Hindlimb muscle (tissue), 1 donor: ENCODE measurements at places on chromosomes 2 and 18.

GRCh38 chr2:95388091-95388692, 14.3 kb upstream of the FAHD2A start:
- DNase-seq: no peak

DNA sequence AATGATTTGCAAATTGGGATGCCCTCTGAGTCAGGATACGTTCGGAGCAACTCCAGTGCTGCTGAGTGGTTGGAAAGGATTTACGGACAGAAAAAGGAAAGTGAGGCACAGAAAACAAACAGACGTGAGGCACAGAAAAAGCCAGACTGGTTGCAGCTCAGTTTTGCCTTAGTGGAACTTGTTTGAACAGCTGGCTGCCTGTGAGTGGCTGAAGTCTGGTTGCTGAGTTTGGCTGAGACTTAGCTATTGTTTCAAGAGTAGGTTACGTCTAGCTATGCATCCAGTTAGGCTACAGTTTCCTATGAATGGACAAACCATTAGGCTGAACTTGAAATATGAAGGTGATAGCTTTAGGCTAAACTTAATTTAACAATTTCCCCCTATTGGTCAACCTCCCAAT, 256.6 kb downstream of the VAPA start:
- no peak for DNase-seq

DNA sequence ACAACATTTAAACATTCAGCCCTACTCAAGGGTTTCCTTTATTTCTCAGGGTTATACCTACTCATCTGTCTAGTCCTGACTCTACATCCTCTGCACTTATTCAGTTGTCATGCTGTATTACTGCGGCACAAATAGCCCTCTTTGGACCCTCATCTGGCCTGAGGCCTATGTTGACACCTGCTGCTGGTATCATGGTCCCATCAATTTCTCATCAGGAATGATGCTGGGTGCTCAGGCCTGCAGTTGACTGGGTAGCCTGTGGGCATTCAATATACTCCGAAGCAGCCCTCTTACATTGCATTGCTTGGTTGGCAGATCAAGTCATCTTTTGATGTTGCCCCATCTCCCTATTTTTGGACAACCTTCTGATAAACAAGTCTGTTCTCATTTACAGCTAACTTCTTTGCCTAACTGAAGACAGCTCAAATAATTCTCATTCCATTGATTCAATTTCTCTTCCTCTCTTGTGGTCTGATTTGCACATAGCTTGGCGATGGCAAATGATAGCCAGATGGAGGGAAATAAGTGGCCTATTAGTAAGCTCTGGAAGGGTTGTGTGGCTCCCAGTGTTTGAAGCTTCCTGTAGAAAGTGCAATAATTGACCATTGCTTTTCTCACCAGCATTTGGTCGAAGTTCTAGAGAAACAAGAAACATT, 19.1 kb upstream of the MC4R start:
- no peak for DNase-seq

- no peak for DNase-seq
These were observed 221.1 kb downstream of the ANAPC1 start for GRCh38 chr2:111662771-111663470.

- peak; percentile 23 for DNase-seq
These were observed 8.6 kb upstream of the ZNF407 start for GRCh38 chr18:74589021-74589420.

- no peak for DNase-seq
These were observed 565.2 kb upstream of the ID2 start for GRCh38 chr2:8116661-8117060.

- DNase-seq: no peak
These were observed 7.8 kb downstream of the LOXHD1 start for GRCh38 chr18:46649071-46649862.

DNA sequence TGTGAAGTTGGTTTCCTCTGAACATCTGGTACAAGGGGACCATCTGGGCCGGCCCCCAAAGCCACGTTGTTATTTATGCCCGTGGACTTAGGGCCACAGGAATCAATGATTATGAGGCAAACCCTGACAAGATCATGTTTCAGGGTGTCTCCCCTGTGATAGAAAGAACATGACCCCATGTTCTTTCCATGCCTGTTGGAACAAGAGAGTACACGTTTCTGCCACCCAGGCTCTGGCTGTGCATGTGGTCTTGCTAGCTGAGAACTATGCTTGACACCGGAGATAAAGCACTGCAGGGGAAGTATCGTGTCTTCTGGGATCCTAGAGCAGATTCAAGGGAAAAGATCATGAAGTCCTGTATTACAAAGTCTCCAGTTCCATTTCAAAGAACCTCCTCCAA, 64.2 kb downstream of the TMEM17 start:
- DNase-seq: no peak

DNA sequence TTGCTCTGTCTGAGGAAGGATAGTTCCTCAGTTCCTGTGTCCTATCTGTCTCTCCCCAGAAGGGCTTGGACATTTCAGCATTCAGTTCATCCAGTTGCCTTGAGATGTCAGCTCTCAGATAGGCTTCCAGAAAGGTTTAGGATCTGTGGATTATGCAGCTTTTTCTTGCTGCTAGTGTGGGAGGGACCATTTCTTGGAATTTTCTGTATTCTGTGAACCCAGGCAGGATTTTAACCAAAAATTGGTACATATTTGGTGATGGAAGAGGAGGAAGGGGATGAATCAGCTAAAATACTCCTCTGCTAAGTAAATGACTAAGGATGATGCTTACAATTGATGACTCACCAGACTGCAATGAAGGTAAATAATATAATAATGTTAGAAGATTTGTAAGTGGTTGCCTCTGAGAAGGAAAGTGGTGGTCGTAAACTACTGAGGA, 58.6 kb upstream of the DOCK10 start:
- DNase-seq: no peak

- no peak for DNase-seq
These were observed 110.2 kb upstream of the RBBP8 start for GRCh38 chr18:22822841-22823508.

DNA sequence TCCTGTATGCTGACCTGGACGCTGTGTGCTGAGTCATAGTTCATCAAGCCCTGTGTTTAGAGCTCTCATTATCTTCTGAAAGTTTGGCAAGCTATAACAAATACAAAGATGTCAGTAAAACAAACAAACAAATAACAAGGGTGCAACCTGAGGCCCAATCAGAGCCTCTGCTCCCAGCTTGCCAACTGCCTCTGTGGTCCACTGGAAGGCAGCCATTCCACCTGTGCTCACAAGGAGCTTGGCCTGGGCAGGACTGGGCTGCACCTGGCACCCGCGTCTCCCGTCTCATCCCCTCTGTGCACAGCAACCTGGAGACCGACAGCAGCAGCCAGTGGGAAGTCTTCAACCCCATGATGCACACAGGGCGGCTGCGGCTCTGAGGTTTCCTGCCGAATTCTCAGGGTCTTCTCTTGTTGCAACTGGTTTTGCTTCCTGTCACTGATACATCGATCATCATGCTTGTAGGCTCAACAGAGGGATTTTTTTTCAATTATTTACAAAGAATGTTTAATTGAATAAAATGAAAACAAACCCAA, 97.8 kb downstream of the TMEM18 start:
- no peak for DNase-seq

DNA sequence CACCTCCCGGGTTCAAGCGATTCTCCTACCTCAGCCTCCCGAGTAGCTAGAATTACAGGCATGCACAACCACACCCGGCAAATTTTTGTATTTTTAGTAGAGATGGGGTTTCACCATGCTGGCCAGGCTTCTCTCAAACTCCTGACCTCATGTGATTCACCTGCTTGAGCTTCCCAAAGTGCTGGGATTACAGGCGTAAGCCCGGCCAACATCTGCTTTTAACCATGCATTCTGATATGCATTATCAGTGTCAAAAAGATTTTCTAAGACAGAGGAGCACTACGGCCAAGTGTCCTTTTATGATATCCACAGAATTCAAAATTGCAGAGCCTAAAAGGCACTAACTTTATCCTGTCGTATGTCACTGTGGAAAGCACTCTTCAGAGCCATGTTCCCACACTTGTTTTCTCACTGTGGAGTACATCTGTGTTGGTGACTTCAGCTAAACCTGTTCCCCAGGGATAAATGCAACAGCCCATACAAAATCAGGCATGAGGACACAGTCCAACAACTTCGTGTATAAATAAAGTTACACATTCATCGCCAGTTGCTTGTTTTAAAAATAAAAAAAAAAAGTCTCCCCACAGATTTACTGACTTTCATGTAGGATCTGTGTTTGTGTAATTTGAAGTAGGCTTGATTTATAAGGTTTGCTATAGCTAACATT, 56.4 kb downstream of the STK25 start:
- DNase-seq: peak; percentile 9

- no peak for DNase-seq
These were observed 8.5 kb upstream of the DAW1 start for GRCh38 chr2:227862741-227863588.

GRCh38 chr18:12295389-12296086, 12.5 kb upstream of the TUBB6 start:
- no peak for DNase-seq

DNA sequence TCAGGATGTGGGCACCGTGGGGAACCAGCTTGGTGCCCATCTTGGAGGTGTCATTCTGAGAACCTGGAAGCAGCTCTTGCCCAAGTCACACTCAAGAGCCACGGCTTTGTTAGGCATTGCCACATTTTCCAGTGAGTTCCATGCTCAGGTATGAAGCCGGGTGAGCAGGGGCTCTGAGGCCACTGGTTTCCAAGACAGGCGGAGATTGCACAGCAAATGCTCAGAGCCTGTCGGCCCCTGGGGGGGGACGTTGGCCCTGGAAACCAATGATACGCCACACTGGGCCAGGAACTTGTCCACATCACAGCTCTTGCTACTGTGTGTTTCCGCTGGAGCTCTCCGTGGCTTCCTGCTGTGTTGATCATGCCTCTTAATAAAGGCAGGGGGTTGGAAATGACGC, 52.5 kb upstream of the SALL3 start:
- DNase-seq: no peak

- no peak for DNase-seq
These were observed 271.4 kb upstream of the HDAC4 start for GRCh38 chr2:239671916-239672849.

GRCh38 chr2:240798327-240798905, 21.6 kb downstream of the KIF1A start:
- DNase-seq: no peak

DNA sequence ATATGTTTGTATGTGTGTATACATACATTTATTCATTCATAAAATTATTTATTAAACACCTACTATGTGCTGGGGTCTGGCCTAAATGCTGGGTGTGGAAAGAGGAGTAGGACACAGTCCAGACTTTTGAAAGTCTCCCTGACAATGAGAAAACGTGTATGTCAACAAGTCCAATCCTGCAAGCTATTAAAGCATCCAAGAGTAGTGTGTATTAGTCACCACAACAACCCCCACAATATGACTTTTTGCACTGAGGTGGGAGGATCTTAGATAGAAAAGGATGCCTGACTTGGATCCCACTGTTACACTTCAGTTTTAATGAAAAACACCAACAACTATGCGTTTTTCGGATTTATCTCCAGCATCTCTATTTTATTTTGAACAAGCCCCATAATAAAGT, 446.4 kb downstream of the EPHA4 start:
- DNase-seq: no peak

GRCh38 chr2:37125416-37125815, 31.4 kb downstream of the EIF2AK2 start:
- DNase-seq: peak; percentile 13

DNA sequence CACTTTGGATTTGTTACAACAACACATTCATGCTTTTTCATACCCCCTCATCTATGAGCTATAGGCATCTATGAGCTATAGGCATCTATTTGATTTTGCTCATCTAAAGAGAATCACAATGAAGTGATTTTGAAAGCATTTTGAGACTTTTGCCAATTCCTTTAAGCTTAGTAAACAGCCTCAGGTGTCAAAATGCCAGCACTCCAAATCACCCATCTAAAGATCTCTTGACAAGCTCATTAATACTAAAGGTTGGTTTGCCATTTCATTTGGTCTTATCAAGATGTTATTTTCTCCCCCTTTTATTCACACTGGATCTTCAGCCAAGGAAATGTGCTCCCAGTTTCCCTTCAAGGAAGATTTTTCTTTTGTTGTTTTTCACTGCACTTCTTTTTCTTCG, 110.7 kb upstream of the TLK1 start:
- no peak for DNase-seq

GRCh38 chr2:11578986-11579774, 45.3 kb downstream of the GREB1 start:
- no peak for DNase-seq

DNA sequence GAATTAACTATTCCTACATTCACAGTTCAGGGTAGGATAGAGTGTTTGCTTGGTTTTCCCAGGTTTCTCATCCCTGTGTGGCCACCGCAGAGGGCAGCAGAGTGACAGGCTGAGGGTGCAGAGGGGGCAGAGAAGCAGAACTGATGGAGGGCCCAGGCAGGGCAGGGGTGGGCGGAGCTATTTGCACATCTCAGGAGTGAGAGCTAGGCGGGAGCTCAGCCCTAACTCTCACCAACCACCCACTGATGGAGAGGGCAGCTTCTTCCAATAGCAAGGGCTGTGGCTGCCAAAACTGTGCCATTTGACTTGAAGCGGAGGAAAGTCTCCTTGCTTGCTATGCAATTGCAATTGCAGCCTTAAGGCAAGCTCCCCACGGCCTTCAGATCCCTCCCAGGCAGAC, 12.0 kb upstream of the DARS1 start:
- DNase-seq: no peak

- peak; percentile 86 for DNase-seq
These were observed 579 bp downstream of the MAT2A start for GRCh38 chr2:85539361-85540132.

- DNase-seq: no peak
These were observed 109.8 kb downstream of the ADCYAP1 start for GRCh38 chr18:1014509-1014908.

GRCh38 chr18:10094154-10094553, 180.3 kb downstream of the VAPA start:
- no peak for DNase-seq

GRCh38 chr2:72263776-72264060, 116.1 kb upstream of the CYP26B1 start:
- no peak for DNase-seq

DNA sequence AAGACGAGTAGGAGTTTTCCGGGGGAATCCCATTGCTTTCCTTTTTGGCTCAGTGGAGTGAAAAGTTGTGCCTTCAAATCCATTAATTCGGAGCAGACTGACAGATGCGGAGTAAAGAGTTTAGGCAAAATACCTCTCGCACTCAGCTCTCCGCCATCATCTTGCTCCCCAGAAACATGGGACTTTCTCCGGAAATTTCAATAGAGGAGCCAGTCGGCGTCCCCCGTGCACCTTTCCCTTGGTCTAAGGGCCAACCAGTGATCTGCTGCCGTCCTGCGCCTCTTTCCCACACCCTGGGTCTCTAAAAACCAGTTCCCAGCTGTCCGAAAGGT, 318 bp downstream of the TYW5 start:
- no peak for DNase-seq
